ENCODE measurements at places on chromosomes 1 and 21. TPM values are rescaled to one million over a fixed set of nuclear protein-coding genes. Genes with fewer than 3 reads are reported as not detected.

DNA sequence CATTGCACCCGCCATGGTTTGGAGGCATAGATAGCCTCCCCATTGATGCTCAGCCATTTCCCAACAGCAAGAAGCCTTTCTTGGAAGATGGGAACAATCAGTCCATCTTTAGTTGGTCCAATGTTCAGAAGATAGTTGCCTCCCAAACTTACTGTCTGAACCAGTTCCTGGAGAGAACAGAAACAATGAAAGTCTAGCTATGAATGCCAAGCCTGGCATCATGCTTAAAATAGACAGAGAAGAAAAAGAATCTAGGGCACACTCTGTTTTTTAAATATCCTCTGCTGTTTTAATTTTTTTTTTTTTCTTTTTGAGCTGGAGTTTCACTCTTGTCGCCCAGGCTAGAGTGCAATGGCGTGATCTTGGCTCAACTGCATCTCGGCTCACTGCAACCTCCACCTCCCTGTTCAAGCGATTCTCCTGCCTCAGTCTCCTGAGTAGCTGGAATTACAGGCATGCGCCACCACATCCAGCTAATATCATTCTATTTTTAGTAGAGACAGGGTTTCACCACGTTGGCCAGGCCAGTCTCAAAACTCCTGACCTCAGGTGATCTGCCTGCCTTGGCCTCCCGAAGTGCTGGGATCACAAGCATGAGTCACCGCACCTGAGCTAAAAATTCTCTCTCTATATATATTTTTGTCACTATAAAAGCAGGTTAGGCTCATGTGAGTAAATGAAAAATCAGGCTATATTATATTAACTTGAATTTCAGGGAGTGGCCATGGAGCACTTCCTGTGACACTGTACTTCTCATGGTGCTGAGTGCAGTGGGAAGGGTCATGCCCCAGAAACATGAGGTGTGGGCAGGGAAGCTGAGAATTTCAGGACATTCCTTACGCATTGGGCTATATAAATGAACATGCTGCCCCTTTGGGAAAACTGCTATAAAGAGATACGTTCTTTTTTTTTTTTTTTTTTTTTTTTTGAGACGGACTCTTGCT, 19.1 kb downstream of the FUCA1 start:
- no peak for DNase-seq

GRCh38 chr1:7454895-7455784, 316.0 kb upstream of the VAMP3 start:
- no peak for DNase-seq

DNA sequence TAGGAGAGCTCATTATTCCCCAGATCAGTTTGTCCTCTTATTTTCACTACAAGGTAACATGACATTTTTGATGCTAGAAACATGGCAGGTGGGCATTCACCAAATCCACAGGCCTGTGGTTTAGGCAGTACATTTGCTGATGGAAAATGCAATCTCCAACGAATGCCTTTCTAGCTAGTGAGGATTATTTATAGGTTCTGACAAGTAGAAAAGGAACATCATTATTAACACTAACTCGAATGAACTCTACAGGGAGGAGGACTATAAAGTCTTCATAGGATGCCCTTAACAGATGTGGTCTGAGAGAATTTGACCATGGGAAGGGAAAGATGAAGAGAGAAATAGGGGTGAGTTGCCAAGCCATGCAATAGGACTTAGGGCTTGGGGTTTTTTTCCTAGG, 71.5 kb upstream of the BCL10 start:
- no peak for DNase-seq

DNA sequence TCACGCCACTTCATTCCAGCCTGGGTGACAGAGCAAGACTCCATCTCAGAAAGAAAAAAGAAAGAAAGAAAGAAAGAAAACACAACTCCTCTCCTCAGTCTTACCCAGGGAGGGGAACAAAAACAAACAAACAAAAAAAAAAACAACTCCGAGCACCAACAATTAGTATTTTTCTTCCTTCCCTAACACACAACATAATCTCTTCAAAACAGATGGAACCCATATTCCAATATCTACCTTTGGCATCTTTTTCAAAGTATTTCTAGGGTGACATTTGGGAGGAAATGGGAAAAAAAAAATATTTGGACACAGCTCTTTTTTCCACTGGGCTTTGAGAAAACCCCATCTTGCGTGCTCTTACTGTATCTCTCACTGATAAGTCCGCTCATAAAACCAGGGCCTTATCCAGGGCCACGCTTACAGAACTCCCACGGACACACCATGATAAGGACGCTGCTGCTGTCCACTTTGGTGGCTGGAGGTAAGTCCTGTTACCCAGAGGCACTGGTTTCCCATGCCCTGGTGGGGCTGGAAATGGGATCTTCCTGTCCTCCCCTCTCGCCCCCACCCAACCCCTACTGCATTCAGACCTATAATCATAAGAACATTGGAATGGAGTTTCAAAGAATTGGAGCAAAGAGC, at the start of gene CELA2A:
TSS of gene CELA2A (plus strand) at position 420 of the 642 bp plus-strand sequence. CDS start at position 442, 22 bp downstream.
- DNase-seq, result no peak

GRCh38 chr21:37264808-37265207, 2.3 kb downstream of the VPS26C start:
- no peak for DNase-seq

GRCh38 chr1:47578721-47579419, 141.0 kb downstream of the FOXD2 start:
- no peak for DNase-seq

DNA sequence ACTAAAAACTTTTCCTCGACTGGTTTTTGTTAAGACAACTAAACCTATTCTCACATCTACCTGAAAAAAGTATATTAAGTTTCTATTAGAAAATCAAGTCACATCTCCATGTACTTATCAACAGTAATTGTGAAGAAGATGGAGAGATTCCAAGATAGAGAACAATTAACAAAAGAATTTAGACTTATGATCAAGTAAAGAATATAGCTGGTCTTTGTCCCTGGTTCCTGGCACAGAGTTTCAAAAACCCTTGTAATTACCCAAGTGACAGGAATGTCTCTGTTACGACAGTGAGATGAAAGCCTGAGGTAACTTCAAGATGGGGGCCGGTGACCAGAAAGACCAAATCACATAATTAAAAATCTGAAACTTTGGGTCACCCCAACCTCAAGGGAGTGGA, 91.6 kb downstream of the ASH1L start:
- DNase-seq, result no peak

- DNase-seq, result no peak
Observed at GRCh38 chr1:245179706-245180105, 24.9 kb downstream of the KIF26B start.

DNA sequence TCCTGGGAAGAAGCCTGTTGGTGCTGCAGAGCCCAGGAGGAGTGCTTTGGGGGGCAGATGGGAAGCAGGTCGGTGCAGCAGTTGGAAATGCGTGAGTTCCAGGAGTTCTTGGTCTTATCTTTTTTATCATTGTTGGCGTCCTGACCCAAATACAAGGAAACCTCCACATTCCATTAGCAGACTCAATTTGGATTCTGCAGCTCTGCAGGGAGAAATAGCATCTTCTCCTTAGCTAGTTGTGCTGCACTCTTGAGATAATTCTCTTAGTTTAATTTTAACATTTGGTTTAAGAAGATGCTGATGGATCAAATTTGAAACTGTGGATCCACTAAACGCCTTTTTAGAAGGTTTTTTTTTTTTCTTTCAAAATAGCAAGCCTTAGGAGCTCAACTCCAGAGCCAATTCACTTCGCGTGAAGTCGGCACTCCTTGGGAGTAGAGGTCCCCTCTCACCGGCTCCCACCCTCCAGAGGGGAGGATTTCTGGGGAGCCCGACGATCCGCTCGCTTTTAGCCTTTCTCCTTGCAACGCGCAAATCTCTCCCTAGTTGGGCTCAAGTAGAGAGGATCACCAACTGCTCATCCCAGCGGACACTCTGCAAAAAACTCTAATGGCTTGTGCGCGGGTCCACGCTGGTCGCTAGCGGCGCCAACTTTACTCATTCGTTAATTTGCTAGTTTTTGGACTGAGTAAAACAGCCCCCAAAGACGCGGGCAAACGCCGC, 1.3 kb downstream of the PLD5 start:
- DNase-seq, result no peak

- DNase-seq, result no peak
Observed at GRCh38 chr1:235013512-235013911, 115.1 kb downstream of the TOMM20 start.

- DNase-seq, result no peak
Observed at GRCh38 chr1:175204330-175204729, 11.8 kb upstream of the KIAA0040 start.

GRCh38 chr1:59125676-59126320, 171.1 kb upstream of the FGGY start:
- no peak for DNase-seq

DNA sequence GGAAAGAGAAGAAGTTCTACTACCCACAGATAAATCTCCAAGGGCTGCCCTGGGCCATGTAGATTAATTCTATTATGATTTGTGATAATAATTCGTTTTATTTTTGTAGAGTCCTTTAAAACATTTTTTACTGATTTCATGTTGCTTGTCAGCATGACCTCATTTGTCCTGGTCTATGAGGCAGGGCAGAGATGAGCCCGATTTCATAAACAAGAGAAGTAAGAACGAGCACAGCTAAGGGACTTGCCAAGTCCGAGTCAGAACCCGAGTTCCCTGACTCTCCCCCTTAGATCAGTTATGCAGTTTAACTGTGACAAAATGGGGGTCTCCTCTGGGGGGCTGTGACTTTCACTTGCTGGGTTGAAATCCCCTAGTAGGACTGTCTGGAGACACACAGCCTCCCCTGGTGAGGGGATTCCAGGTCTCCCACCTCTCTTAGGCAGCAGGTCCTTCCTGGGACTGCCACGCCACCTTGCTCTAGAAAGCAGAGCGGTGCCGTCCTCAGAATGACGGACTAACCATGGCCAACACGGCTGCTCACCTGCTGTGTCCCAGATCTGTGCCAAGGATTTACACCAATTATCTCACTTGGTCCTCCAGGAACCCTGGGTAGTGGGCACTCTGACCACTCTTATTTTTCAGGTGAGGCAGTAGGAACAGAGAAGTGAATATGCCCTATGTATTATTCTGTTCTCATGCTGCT, 31.0 kb upstream of the SOX13 start:
- no peak for DNase-seq

DNA sequence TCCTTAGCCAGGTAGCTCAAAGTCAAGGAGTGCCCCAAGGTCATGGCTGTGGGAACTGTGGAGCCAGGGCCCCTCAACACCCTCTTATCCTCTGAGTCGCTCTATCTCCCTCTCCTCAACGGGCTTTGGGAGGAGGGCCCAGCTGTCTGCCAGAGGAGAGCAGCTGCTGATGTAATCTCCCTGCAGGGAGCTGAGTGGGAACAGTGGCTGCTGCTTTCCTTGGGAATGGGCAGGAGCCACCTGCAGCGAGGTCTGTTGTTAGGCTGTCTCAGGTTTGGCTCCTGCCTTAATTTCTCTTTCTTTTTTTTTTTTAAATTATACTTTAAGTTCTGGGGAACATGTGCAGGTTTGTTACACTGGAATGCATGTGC, 58.8 kb upstream of the MAP1LC3C start:
- DNase-seq, result no peak

- no peak for DNase-seq
Observed at GRCh38 chr1:66137235-66137634, 344.5 kb downstream of the PDE4B start.

DNA sequence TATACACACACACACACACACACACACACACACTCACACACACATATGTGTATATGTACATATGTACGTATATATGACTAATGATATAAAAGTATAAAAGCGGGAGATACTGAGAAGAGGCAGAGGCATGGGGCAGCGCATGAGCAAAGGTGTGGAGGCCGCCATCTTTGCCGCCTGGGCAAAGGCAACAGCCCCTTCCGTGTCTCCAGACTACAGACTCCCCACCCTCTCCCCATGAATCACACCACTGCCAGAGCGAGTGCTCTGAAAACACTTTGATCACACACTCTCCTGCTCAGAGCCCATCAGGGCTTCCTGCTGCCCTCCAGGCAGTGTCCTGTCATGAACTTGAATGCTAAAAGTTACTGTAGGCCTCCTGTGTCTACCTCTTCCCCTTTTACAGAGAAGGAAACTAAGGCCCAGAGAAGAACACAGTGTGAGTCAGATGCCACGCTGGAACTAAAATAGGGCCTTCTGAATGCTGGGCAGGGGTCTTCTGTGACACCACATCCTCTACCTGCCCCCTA, 54.7 kb upstream of the SSBP3 start:
- no peak for DNase-seq

DNA sequence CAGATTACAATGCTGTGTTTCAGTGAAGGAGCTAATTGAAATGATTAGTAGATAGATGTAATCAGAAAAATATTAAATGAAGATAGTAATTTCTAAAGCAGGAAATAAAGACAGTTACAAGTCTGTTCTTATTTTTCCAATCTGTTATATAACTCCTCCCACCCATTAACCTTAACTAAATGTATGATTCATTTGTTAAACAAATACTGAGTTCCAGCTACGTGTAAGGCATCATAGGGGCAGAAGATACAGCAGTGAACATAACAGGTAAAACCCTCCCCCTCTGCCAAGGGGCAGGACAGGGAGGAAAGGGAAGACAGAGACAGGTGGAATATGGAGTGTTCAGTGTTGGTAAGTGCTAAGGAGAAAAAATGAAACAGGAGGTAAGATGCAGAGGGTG, at the start of gene FAM177B:
TSS of gene FAM177B (plus strand) at position 231 of the 400 bp plus-strand sequence. CDS start 9,344 bp downstream, outside the sequence.
- no peak for DNase-seq

- no peak for DNase-seq
Observed at GRCh38 chr1:66012106-66012784, 219.6 kb downstream of the PDE4B start.

GRCh38 chr1:74508449-74508848, 4.0 kb downstream of the LRRC53 start:
- no peak for DNase-seq

GRCh38 chr1:209556162-209556690, 27.3 kb upstream of the CAMK1G start:
- no peak for DNase-seq

The BMP8B gene
- total RNA-seq, result 2.1 TPM

The SPRR3 gene
- total RNA-seq, result not detected

The ORC1 gene
- 4.7 TPM for total RNA-seq

The ELAVL4 gene
- total RNA-seq, result not detected

The SMIM1 gene
- 6.5 TPM for total RNA-seq

The CA6 gene
- total RNA-seq, result not detected

The ZNF683 gene
- total RNA-seq, result 0.47 TPM

The DHX9 gene
- total RNA-seq, result 109 TPM

The HTR1D gene
- total RNA-seq, result 0.15 TPM

The NUDT4B gene
- total RNA-seq, result 2.5 TPM

The NCF2 gene
- 139 TPM for total RNA-seq

The HOOK1 gene
- total RNA-seq, result 12.4 TPM

The FAM43B gene
- total RNA-seq, result 1.1 TPM

All from left lung (tissue), 14 donors.